D721Med (cell line): ENCODE measurements at places on chromosomes 7 and 10.
A peak's percentile ranks its signal among the peaks of the same experiment; 100 is the strongest.

- no peak for DNase-seq
Observed at GRCh38 chr10:104376784-104377300, 23.2 kb downstream of the CFAP58 start.

DNA sequence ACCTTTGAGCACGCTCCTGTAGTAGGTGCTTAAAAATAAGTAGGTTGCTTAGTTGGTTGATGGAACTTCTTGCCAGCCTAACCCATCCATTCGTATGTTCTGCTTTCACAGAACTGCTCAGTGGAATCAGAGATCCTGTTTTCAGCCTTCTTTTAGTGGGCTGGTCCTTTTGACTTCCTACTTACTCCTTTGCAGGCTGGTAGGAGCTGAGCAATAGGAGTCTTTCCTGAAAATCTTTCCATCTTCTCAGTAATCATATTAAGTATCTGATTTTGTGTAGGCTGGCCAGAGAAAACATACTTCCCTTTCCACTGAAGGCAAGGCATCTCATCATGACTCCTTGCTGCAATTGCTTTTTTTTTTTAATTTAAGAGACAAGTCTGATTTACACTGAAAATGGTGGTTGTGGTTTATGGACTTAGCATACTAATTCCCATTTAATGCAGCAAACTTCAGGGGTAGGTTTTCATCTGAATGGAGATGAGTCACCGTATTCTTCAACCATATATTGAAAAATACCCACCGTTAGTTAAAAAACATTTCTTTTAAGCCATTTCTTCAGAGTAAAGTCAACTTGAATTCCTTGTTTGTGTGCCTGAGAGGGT, 208.0 kb downstream of the ZNF365 start:
- no peak for DNase-seq

- no peak for DNase-seq
Observed at GRCh38 chr10:71663311-71663710, 56.3 kb downstream of the C10orf105 start.

DNA sequence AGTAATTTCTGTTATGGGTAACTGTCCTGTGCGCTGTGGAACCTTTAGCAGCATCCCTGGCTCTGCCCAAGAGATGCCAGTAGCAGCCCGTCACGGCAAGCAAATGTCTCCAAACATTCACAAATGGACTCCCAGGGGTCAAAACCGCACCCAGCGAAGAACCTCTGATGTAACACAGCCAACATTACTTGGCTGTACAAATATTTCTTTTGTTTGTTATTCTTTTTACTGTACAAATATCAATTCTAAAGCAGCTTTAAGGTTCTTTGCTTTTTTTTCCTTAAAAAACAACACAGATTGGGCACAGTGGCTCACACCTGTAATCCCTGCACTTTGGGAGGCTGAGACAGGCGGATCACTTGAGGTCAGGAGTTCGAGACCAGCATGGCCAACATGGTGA, 182.5 kb downstream of the KMT2E start:
- DNase-seq: no peak

DNA sequence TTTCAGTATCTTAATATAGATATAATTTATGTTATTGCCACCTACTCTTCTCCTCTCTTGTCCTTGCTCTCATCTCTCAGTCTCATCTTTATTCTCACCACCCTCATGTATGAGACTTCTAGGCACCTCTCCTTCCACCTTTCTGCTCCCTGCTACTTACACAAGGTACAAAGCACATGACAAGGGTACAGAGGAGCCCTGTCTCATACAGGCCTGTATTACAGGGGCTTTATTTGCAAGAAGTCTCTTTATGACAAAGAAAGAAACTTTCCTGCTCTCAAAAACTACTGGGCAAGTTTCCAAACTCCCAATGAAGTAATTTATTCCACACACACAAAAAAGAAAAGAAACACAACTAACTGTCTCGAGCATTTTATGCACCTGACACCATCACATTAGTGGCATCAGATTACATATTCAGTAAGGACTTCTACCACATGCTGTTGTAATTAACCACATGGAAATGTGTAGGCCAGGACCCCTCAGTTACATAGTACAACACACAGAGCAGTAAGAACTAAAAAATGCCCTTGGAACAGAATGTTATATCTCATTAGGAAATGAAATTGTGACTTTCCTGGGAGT, 253.1 kb downstream of the FZD1 start:
- no peak for DNase-seq

DNA sequence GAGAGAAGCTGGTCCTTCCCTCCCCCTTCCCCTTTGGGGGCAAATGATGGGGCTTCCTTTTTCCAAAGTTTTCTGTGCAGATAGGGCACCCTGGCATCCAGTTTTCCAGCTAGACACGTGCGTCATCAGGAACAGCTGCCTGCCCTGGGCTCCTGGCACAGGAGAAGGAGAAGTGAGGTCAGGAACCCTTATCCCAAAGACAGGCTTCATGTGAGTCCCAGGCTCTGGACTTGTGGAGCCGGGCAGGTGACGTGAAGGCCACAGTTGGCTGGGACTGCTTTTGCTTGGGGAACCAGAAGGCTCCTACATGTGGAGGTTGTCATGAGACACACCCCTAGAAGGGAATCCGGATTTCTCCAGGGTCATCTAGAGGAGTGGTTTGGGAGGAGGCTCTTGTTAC, 66.5 kb downstream of the RBM20 start:
- DNase-seq: no peak

GRCh38 chr10:3277566-3277965, 105.0 kb upstream of the PITRM1 start:
- no peak for DNase-seq

DNA sequence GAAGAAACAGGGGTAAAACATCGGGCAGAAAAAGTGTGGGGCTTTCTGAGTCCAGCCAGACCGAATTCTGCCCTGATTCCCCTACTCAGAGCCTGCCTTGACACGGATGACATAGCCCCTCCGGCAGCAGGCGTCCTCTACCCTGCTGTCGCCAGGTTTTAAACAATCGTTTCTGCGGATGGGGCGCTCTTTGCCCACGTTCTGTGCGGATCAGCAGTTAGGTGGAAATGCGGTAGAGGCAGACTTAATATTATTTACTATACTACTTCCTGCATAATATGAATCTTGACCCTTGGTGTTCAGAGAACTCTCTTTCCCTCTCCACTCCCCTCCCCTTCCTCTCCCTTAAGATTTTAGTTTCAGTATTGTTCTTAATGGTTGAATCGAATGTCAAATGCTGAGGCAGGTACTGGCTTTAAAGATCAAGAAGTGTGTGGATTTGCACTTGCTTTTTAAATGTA, 2.4 kb downstream of the GATA3 start:
- DNase-seq: no peak

DNA sequence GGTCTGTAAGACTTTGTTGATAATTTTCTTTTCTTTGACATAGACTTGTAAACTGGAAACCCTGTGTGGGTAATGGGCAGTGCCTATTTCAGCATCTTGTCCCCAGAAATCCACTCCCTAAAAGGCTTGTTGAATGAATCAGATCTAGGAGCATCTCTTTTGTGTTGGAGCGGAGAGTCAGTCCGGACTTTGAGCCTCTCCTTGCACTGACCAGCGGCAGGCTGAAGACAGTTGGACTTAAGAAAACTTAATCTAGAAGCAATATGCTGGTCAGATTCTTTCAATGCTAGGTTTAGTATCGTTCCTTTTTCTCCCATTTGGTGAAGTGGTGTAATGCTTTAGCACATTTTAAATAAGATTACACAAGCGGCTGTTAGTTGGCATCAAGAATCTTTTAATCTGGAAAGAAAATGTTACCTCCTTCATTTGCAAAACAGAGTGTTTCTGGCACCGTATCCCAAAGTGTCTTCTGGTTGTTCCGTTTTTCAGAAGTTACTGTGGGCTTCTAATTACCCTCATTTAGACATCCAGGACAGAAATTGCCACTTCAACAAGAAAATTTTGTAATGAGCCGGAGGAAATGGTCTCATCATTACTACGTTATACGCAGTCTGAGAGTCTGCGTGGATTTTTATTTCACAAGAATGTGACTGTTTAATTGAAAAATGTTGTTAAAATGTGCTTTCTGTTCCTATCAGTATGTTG, 74.7 kb downstream of the CUX1 start:
- no peak for DNase-seq

DNA sequence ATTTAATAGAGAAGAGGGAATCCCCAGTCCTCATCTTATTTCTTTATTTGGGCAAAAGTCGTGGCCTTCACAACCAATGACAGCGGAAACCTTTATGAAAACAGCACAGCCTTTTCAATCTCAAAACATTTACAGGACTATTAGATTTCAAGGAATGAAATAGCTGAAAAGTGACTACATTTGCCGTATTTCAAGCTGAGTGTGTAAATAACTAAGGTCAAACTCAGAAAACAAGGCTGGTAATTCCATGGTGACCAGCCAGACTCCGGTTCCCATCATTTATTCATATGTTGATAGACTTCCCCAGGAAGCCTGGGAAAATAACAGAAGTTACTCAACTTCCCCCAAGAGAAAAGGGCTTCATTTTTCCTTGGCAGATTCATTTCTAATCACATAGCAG, 457.3 kb upstream of the NFE2L3 start:
- no peak for DNase-seq

GRCh38 chr7:135978624-135979023, 1.5 kb upstream of the MTPN start:
- DNase-seq: no peak

GRCh38 chr10:16439295-16439694, 2.5 kb downstream of the PTER start:
- no peak for DNase-seq

GRCh38 chr7:99392659-99393354, 15.6 kb downstream of the PDAP1 start:
- peak; percentile 85 for DNase-seq

- no peak for DNase-seq
Observed at GRCh38 chr7:102064361-102065025, 222.2 kb upstream of the SH2B2 start.

- DNase-seq: no peak
Observed at GRCh38 chr10:116080553-116080952, 192.5 kb downstream of the GFRA1 start.

- DNase-seq: no peak
Observed at GRCh38 chr10:68992636-68993440, 4.2 kb downstream of the KIFBP start.

DNA sequence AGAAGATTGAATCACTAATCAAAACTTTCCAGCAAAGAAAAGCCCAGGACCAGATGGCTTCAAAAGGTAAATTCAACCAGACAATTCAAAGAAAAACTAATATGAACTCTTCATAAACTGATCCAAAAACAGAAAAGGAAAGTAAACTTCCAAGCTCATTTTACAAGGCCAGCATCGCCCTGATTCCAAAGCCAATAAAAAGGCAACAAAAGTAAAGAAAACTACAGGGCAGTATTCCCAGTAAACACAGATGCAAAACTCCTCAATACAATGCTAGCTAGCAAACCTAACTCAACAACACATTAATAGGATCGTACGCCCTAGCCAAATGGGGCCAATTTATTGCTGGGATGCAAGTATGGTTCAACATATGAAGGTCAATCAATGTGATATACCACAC, 53.1 kb downstream of the RNF32 start:
- DNase-seq: no peak

DNA sequence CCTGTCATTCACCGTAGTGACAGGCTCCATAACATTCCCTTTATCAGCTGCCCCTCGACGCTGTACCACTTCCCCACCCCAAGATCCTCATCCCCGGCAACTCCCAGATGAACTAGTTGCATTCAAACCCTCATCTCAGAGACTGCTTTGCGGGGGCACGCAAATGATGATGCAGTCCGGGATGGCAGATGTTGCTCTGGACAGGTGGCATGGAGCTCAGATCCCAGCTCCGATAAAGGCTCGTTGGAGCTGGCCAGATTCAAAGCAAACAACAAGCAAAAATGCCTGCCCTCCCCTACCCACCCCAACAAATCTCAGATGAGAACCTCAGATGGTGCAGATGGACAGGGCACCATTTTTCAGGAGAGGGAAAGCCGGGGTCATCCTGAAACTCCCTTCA, 46.7 kb downstream of the CARD11 start:
- no peak for DNase-seq

GRCh38 chr10:71921324-71922027, 42.7 kb upstream of the CHST3 start:
- DNase-seq: no peak

DNA sequence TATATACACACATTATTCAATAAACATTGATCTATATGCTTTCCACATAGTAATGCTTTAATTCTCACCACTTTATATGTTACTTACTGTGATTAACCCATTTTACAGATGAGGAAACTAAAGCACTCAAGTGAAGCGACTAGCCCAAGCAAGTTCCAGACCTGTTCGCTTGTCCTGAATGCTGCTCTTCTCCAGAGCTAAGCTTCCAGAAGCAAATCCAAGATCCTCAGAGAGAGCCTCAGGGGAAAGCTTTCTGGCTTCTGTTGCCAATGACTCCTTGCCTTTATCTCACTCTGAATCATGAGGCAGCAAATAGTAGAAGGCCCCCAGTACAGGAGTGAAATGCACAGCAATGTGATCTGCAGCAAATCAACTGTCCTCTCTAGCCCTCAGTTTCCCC, 32.2 kb downstream of the XPNPEP1 start:
- no peak for DNase-seq
